ENCODE measurements at places on chromosomes 6 and 20. TPM values are rescaled to one million over a fixed set of nuclear protein-coding genes. Genes with fewer than 3 reads are reported as not detected.

FERMT1 gene
- 2.3 TPM for total RNA-seq

LINC00237 gene
- total RNA-seq, result not detected

TMEM200A gene
- total RNA-seq, result 2.8 TPM

EYS gene
- total RNA-seq, result not detected

BEND6 gene
- total RNA-seq, result 4.0 TPM

BMP2 gene
- total RNA-seq, result 4.7 TPM

VGLL2 gene
- total RNA-seq, result not detected

RNF182 gene
- total RNA-seq, result not detected

ITPR3 gene
- total RNA-seq, result 21.5 TPM

DTD1 gene
- total RNA-seq, result 58.3 TPM

STMN3 gene
- total RNA-seq, result 38.6 TPM

C6orf132 gene
- 1.3 TPM for total RNA-seq

GGTLC1 gene
- total RNA-seq, result not detected

PLA2G7 gene
- total RNA-seq, result not detected

PRICKLE4 gene
- total RNA-seq, result not detected

TOMM34 gene
- total RNA-seq, result 22.0 TPM

TOP1 gene
- total RNA-seq, result 15.3 TPM

TDRD6 gene
- not detected for total RNA-seq

TFAP2A gene
- 4.5 TPM for total RNA-seq

SLPI gene
- total RNA-seq, result not detected

ANKRD66 gene
- not detected for total RNA-seq

GHRH gene
- total RNA-seq, result not detected
